ENCODE measurements at places on chromosomes 7 and 10.

DNA sequence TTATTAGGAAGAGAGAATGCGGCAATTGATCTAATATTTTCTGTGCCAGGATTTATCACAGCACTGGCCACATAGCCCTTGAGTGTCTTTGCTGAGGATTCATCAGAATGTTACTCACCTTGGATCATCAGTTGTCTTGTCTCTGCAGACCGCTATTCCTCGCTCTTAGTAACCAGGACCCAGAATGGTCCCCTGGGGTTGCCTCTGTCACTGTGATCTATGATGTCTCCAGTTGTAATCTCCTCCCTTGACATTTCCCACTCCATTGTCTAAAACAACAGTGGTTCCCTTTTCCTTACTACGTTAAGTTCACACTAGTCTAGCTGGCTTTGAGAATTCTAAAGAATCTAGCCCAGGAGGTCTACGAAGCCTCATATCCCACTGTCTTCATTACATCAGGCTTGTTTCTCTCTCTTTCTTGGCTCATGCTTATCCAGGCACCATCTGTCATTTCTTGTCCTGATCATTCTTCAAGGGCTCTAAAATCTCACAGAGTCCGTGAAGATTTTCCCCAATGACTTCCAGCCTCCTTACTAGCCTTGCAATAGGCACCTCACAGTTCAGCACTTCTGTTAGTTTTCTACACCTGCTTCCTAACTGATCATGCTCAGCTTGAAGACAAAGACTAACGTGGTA is 125.8 kb downstream of the CUBN start:
- DNase-seq, result no peak

DNA sequence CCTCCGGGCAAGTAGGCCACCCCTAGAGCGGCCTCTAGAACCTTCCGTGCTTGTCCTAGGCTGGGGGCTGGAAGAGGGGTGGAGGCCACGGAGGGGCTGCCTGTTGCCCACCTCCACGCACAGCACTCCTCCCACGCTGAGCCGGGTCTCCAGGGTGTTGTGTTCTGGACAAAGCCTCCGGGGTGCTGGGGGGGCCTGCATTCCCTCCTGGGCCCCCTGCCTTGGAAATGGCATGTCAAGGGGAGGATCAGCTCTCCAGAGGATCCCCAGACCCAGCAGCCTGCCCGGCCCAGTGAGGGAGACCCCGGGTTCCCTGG is 8.1 kb upstream of the TTYH3 start:
- no peak for DNase-seq

GRCh38 chr7:7607010-7607409 is 33.5 kb upstream of the UMAD1 start:
- no peak for DNase-seq

GRCh38 chr7:88111140-88111743 is 108.6 kb downstream of the SRI start:
- no peak for DNase-seq

- no peak for DNase-seq
These were observed 134.9 kb downstream of the RAMP3 start for GRCh38 chr7:45292481-45292880.

DNA sequence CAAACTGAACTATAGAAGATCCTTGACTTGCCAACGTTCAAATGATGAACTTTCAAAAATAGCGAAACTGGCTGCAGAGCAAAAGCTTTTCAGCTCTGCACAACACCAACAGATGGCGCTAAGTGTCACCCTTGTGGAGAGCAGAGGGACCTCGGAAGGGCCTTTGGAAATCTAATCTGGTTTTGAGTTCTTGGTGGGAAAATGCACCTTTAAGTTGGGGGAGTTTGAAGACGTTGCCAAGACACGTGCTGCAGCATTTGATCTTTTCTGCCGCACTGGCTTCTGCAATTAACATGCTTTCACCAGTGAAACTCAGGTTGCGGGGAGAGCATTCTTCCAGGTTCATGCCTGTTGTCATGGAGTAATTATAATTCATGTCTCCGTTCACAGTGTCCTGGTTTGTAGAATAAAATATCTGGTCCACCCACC is 26.3 kb upstream of the WDR11 start:
- no peak for DNase-seq

- DNase-seq, result no peak
These were observed 62.9 kb downstream of the MGAM2 start for GRCh38 chr7:142174441-142174840.

DNA sequence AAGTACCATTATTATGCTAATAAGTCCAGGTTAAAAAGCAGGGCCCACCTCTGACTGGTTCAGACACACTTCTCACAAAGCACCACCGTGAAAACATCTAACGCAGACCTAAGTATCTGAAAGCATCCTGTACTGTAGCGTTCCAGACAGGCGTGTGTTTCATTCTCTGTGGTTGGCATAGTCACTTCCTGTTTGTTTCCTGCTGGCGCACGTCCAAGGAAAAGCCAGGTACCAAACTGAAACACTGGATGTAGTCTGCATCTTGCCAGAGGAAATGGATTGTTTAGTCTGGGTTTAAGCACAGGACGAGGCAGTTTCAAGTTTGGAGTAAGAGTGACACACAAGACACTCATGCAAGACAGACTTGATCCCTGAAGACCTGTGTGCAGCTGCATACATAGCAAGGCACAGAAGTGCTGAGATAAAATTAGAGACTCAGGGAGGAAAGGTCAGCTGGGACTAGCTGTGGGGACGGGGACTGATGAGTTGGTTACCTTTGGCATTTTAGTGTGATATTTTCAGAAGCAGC is 23.3 kb downstream of the BPGM start:
- peak; percentile 58 for DNase-seq

GRCh38 chr7:137423321-137423720 is 79.8 kb upstream of the PTN start:
- no peak for DNase-seq

- no peak for DNase-seq
These were observed 686.9 kb downstream of the NXPH1 start for GRCh38 chr7:9120331-9120730.

Measured in T-helper 2 cell (primary cell).